ENCODE measurements at places on chromosomes 6 and 20.

- DNase-seq, result no peak
Observed at GRCh38 chr6:68973066-68973465, 338.0 kb downstream of the ADGRB3 start.

DNA sequence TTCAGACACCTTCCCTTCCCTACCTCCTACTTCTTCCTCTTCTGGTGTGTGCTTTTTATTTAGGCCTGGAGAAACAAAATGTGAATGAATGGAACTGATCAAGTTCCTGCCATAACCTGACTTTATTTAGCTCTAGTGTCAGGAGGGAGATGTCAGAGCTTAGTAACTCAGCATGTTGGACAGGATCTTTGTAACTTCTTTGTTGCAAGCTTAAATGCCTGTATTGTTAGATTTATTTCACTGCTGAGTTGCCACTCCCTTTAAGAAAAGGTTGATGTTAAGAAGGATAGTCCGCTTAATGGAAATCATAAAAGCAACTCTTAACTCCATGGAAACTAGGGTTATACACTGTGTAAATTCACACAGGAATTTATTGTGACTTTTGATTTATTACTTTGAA is 2.2 kb downstream of the FAM120B start:
- no peak for DNase-seq

DNA sequence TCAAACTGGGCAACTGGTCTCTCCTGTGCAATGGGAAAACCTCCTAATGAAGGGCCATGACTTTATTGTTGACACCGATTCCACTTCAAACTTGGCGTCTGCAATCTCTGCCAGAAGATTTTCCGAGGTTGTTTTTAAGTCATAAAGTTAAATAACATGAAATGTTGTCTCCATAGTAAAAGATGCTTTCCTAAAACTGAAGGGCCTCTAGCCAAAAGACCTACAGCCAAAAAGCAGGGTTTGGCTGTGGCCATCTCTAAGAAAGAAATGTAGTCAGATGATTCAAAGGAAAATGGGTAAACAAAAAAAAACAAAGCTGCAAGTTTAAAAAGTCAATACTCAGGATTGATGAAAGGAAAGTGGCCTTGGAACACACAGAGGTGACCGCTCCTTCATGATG is 14.1 kb downstream of the CD93 start:
- no peak for DNase-seq

DNA sequence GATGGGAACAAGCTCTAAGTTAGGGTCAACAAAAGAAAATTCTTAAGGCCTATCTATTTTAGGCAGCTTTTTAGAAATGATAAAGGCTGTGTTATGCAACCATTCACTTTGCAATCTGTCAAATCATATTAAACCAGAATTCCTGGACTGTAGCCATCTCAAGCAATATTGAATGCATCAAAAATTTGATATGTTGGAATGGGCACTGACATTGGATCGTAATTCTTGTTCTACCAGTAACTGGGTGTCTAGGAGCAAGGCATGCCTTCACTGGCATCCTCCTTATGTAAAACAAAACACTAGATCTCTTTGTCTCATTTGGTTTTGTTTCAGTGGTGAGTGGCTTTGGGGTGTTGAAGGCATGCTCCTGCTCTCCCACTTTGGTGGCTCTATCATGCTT is 145.6 kb downstream of the JARID2 start:
- no peak for DNase-seq

GRCh38 chr20:34946661-34947060 is 8.9 kb downstream of the GSS start:
- no peak for DNase-seq

DNA sequence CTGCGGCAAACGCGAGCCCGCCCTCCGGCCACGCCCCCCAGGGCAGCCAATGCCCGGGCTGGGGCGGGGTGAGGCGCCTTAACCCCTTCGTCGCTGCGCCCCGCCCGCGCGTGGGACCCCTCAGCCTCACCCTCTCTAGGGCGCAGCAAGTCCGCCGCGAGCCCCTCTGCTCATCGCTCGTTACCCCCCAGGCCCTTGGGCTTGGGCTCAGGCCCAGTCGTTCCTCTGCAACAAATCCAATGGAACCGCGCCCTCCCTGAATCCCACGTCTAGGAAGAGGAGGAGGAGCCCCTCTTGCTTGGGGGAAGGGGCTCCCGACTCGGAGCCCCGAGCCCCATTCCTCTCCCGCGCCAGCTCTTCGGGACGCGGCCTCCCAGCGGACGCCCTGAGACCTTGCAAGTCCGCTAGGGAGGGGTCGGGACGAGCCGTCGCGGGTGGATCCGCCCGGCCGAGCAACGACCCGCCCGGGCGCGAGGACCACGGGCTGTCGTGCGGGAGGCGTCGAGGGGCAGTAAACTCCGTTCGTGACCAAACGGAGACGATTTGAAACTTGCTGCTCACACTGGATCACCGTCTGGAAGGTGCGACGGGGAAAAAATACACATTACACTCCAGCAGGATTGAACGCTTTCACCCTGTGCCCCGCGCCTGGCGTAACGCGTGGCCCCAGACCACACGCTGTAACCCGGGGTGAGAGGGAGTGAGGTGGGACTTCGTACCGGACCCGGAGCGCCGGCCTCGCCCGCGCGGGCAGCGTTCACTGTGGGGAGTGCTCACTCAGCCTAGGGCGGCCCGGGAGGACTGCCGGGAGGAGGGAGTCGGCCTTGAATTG is 477 bp upstream of the LZTS3 start:
- peak; percentile 94 for DNase-seq

DNA sequence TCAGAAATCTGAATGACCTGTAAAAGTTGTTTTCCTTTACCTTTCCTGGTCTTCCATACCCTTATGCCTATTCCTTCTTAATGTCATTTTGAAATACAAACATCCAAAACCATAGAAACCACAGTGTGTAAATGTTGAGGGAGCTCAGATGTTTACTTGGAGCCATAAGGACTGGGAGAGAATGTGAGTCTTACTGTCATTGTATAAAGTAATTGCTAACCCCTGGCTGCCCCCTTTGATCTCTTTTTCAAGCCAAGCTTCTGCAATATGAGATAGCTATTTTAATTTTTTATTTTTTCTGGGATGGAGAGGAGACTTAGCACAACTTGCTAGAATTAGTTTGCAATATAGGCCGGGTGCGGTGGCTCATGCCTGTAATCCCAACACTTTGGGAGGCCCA is 124.4 kb upstream of the AKIRIN2 start:
- no peak for DNase-seq

DNA sequence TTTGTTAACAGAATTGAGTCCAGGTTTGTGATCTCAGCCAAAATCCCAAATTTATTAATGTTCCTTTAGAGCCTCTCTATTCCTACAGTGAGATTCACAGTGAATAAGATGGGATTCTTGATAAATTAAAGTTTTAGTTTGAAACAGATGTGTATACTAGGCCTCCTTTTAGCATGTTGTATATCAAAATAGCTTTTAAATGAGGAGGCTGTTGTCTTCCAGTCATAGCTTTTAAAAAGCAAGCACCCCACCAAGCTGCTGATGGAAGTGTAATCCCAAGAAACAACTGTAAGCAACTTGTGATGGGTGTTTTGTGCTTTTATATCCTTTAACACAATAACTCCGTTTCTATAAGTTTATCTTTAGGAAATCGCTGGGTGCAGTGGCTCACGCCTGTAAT is 7.0 kb downstream of the GTF2H5 start:
- no peak for DNase-seq

GRCh38 chr6:100665041-100665380 is 200.3 kb upstream of the SIM1 start:
- DNase-seq, result no peak

DNA sequence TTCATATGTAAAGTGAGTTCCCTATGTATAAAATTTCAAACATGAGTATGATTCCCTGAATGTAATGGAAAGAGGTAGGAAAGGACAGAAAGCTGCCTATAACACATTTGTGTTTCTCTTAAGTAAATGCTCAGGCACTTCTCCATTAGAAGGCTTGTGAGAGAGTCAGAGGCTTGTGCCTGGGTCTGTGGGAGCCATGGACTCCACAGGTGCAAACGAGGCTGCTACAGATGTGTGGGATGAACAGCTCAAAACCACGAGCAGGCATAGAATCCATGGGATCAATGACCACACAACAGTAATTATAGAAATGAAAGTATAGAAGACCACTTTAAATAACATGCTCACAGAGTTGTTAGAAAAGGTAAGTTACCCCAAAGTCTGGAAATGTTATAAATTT is 134.4 kb downstream of the ARID1B start:
- no peak for DNase-seq

DNA sequence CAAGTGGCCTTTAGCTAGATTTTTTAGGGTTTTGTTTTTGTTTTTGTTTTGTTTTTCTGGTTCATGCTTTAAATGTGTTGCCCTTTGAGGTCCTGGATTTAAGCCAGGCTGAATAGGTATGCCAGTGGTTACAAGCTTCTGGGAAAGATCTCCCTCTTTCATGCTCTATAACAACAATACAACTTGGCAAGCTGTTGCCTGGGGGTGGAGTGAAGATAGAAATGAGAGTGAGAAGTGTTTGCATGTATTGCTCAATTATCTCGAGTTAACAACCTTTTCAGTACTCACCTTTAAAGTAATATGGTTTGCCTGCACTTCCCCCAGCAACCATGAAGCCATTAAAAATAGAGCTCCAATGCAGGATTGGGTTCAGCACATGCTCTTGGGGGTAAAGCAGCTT is 19.2 kb upstream of the HAO1 start:
- no peak for DNase-seq

GRCh38 chr6:73302339-73302738 is 39.3 kb upstream of the KHDC1 start:
- no peak for DNase-seq

GRCh38 chr6:83221276-83221675 is 28.1 kb downstream of the RWDD2A start:
- no peak for DNase-seq

DNA sequence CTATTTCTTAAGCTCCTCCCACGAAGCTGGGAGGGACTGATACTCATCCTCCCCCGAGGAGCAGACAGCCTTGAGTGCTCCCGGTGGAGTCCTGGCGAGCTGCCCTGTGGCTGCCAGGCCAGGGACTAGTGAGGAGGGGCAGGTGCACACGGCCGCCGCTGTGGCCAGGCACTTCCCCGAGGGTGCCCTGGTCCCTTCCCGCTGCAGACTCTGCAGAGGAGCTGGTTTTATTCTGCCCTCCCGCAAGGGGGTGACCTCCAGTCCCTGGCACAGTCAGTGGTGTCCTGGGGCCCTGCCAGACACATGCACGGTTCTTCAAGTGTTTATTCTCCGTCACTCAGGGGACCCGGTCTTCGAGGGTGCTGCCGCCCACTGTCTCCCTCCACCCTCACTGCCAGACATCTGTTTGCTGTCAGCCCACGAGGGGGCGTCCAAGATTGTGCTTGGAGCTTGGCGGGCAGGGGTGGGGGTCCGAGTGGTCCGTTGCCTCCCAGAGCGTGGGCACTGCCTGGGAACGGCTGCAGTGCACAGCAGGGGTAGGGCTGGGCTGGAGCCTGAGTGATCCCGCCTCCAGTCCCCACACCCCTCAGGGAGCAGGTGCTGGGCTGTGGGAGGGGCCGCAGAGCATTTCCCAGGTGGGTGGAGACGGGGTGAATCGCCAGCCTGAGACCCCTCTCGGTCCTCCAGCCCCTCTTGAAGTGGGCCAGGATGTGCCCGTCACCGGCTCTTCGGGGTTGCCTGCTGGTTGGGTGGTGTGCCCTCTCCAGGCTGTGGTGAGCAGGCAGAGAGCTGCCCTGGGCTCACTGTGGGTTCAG is 3.1 kb upstream of the CABLES2 start:
- peak; percentile 69 for DNase-seq

DNA sequence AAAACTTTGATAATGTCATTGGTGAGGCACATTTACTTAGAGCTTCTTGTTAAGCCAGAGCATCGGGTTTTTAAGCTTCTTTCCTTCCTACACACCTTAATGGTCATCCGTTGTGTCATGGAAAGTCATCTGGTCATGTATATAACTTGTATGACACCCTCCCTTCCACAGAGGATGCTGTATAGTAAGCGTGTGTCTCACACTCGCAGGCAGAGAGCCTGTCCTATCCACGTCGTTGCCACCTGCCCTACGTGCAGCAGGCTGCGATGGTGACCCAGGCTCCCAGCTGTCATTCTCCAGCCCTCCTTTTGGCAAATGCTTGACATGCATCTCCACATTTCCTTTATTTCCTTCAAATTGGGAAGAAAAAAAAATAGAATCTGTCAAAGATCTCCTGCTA is 85.6 kb downstream of the MYB start:
- no peak for DNase-seq

DNA sequence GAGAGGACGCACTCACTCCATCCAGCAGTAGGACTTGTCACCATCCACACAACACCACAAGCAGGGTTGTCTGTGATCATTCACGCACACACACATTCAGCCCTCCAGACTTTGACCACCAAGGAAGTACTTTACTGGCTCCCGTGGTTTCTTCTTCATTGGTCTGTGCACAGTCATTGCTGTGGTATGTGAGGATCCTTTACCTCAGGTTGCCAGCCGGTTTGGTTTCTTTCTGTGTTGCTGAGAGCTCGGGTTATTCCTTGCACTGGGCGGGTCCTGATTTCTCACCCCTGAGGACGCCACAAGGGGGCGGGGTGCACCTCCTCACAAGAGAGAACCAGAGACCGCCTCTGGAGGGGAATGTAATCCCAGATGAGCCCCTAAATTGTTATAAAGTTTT is 11.2 kb downstream of the SLC35A1 start:
- no peak for DNase-seq

DNA sequence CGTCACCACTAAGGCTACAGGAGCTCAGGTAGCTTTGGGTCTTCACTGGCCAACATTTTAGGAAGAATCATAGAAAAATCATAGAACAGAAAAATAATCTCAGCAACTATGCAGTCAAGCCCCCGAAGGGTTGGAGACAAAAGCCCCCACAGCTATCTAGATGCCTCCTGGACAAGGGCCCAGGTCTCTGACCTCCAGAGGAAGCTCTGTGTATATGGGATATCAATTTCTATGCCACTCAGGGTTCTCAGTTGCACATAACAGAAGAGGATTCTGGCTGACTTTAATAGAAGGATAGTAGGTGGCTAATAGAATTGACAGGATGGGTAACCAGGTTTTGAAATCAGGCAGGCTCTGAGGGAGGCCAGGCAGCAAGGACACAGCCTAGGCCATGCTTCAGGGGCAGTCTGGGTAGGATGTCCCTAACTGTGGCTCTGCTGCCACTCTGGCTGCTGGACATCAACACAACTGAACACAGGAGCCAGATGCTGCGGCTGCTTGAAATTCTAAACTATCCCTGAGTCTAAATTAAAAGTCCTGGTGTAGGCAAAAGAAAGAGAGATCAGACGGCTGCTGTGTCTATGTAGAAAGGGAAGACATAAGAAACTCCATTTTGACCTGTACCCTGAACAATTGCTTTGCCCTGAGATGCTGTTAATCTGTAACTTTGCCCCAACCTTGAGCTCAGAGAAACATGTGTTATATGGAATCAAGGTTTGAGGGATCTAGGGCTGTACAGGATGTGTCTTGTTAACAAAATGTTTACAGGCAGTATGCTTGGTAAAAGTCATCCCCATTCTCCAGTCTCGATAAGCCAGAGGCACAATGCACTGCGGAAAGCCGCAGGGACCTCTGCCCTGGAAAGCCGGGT is 65.6 kb downstream of the TRMT6 start:
- no peak for DNase-seq
